Left ventricle myocardium inferior (tissue), 1 donor: ENCODE measurements at places on chromosomes 2 and 18.

DNA sequence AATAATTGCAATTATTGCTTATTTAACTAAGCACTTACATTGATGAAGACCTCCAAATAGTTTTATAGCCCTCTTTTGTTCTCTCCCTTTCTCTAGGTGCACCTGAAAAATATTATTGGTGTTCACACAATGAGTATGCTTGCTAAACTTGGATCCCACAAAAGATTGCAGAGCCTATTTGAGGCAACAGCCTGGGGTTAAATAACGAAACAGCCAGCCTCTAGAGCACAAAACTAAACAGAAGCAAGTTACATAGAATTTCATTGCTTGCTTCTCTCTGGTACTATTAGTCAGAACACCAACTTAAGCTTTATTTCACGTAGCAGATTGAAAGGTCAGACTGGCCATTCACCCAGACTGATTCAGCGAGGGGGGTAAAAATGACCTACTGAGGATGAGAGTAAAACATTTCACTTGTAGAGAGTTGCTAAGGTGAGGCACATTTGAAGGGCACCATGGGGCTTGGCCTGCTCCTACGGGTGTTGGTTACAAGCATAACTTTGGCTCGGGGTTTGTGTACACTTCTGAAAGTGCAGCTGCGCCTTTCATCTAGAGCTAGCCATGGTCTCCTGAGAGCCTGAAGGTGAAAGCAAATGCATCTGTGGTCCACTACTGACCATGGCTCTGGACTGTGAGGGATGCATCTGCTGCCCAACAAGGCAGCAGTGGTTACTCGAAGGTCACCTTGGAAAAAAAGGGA, 225.1 kb upstream of the LRRTM1 start:
- no peak overlapping the region for H3K27ac ChIP-seq
- H3K4me3 ChIP-seq = no peak overlapping the region
- H3K27me3 ChIP-seq = no peaks in the 10 kb centered on the region
- H3K4me1 ChIP-seq = no peaks in the 10 kb centered on the region

- no peak overlapping the region for H3K4me3 ChIP-seq
- H3K27me3 ChIP-seq = no peaks in the 10 kb centered on the region
- DNase-seq = peak; percentile 30
- H3K36me3 ChIP-seq = no peaks in the 10 kb centered on the region
Measured at GRCh38 chr2:232228971-232229894, 149.3 kb upstream of the ALPP start.

DNA sequence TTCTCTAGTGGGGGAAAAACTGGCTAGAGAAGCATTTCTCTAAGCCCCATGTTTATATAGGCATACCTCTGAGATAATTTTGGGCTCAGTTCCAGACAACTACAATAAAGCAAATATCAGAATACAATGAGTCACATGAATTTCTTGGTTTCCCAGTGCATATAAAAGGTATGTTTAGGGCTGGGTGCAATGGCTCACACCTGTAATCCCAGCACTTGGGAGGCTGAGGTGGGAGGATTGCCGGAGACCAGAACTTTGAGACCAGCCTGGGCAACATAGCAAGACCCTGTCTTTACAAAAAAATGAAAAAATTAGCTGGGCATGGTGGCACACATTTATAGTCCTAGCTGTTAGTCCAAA, 22.2 kb downstream of the TSN start:
- H3K27me3 ChIP-seq = no peaks in the 10 kb centered on the region
- H3K36me3 ChIP-seq = no peaks in the 10 kb centered on the region
- H3K4me1 ChIP-seq = no peaks in the 10 kb centered on the region
- no peak overlapping the region for H3K27ac ChIP-seq
- no peak overlapping the region for H3K4me3 ChIP-seq

DNA sequence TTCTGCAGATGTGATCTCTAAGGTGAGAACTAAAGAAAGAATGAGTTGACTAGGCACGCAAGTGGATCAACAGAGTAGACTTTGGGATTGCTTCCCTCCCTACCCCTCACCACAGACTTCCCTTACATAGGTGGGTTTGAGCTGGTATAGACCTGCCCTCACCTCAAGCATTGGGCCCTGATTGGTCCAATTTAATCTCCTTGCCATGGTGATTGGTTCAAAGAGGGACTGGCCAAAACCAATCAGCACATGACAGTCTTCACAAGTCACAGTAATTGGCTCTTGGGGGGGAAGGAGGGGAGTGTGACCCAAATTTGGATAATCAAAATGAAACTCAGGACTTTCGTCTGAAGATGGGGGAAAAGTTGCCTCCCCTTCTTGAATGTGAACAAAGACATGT, 36.6 kb upstream of the LNPK start:
- peaks cover 9% of the 10 kb centered on the region for H3K4me1 ChIP-seq
- no peaks in the 10 kb centered on the region for H3K36me3 ChIP-seq
- H3K27me3 ChIP-seq = peaks cover 25% of the 10 kb centered on the region
- no peak overlapping the region for H3K4me3 ChIP-seq

DNA sequence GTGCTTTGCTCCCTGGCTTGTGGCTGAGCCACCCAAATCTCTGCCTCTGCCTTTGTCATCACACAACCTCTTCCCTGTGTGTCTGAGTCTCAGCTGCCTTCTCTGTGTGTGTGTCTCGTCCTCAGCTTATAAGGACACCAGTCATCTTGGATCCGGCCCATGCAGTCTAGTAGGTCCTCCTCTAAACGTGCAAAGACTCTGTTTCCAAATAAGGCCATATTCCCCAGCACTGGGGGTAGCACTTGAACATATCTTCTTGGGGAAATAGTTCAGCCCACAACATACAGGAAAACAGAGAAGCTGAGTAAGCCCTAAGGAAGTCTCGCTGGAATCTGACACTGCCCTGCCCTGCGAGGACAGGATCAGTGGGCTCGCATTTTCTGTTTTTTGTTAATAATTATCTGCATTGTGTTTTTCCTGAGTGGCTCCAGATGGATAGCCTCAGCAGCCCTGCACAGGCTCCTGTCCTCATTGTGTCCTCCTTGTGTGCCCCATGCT, 42.1 kb downstream of the MTCL1 start:
- no peaks in the 10 kb centered on the region for H3K4me1 ChIP-seq
- no peak overlapping the region for H3K4me3 ChIP-seq
- no peaks in the 10 kb centered on the region for H3K27me3 ChIP-seq

GRCh38 chr2:49972699-49973098, 818.4 kb upstream of the FSHR start:
- no peak overlapping the region for H3K27ac ChIP-seq
- no peaks in the 10 kb centered on the region for H3K36me3 ChIP-seq
- H3K27me3 ChIP-seq = no peaks in the 10 kb centered on the region
- peaks cover 7% of the 10 kb centered on the region for H3K4me1 ChIP-seq
- DNase-seq = no peak

GRCh38 chr18:31098878-31099277, 3.3 kb downstream of the DSC2 start:
- no peaks in the 10 kb centered on the region for H3K36me3 ChIP-seq
- H3K4me1 ChIP-seq = peaks cover 30% of the 10 kb centered on the region
- DNase-seq = no peak
- H3K27me3 ChIP-seq = peaks cover 11% of the 10 kb centered on the region
- no peak overlapping the region for H3K27ac ChIP-seq

GRCh38 chr2:221434142-221434541, 138.0 kb downstream of the EPHA4 start:
- DNase-seq = no peak
- peaks cover 24% of the 10 kb centered on the region for H3K36me3 ChIP-seq
- H3K27ac ChIP-seq = no peak overlapping the region
- H3K4me1 ChIP-seq = peaks cover 9% of the 10 kb centered on the region

DNA sequence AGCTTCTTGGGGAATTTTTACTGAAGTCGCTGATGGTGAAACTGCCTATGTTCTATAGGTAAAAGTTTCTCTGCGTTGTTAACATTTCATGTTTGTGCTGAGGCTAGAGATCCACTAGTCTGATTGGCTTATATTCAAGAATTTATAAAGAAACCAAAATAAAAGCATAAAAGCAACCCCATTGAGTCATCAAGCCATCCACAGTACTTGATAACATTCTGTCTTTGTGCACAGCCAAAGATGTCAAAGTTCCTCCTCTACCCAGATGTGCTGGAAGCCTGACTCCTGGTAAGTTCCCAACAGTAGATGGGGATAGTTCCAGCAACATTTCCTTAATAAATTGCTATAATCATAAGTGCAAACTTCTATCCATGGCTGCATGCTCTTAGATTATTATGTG, 107.8 kb downstream of the TANC1 start:
- DNase-seq = no peak
- no peaks in the 10 kb centered on the region for H3K36me3 ChIP-seq
- H3K27me3 ChIP-seq = no peaks in the 10 kb centered on the region
